Inflammatory macrophage (primary cell): ENCODE measurements at places on chromosomes 7 and 10.

GRCh38 chr10:114328874-114329273 lies 75.4 kb downstream of the AFAP1L2 start:
- DNase-seq = no peak

GRCh38 chr10:129171812-129172211 lies 295.2 kb upstream of the MGMT start:
- no peak for DNase-seq

GRCh38 chr7:128017862-128018845 lies 13.1 kb downstream of the LRRC4 start:
- no peak for DNase-seq

GRCh38 chr10:66277481-66277880 lies 648.4 kb upstream of the LRRTM3 start:
- DNase-seq = no peak

DNA sequence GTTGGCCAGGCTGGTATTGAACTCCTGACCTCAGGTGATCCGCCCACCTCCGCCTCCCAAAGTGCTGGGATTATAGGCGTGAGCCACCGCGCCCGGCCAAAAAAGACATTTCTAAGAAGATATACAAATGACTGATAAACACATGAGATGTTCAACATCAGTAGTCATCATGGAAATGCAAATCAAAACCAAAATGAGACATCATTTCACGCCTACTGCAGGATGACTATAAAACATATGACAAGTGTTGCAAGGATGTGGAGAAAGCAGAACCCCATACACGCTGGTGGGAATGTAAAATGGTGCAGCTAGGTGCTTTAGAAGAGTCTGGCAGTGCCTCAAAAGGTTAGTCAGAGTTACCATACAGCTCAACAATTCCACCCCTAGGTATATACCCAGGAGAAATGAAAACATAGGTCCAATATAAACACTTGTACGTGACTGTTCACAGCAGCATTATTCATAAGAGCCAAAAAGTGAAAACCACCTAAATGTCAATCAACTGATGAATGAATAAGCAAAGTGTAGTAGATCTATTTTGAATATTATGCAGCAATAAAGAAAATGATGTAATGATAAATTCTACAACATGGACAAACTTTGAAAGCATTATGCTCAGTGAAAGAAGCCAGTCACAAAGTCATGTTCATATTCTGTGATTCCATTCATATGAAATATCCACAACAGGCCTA lies 24.5 kb downstream of the TMEM209 start:
- DNase-seq = peak; percentile 85

DNA sequence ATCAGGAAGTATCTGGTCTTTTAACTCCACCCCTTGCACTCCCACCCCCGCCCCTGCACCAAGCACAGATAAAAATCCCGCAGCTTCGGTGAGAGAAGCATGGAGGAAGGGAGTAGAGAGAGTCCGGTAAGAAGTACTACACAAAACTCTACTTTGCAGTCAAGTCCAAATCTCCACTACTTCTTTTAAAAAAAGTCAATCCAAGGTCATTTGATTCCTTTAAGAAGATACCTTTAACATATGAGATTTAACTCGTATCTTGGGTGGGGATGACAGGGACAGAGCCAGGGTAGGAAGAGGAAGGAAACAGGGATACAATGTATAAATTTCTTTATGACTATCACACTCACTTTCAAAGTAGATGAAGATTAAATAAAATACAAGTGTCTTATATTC lies 132.1 kb downstream of the NRBF2 start:
- DNase-seq = peak; percentile 73

DNA sequence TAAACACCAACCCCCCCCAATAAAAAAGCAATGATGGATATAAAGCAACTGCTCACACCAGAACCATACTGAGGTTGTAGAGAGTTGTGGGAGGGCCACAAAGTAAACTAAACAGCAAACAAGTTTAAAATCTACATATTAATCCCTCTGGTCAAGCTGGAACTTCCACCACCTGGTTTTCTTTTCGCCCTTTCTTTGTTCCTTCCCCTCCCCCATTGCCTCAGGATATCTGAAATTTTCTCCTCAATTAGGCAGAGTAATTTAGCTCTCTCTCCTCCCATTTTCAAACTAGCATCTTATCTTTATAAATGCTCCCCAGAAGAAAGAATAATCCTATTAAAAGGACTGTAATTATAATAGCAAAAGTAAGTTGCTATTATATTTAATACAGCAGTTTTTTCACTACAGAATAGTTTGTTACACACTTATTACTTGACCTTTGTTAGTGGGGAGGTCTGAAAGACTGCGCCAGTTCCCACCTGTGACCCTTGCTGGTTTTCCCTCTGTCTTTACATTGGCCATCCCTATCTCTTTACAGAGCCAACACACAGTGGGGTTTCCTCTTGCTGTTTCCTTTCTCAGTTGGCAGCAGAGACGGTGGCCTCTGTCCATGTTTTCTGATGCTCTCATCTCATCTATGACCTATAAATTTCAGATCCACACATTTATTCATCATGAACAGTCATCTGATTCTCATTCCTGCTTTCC lies 235.4 kb downstream of the RNLS start:
- DNase-seq = no peak

GRCh38 chr7:1861799-1862458 lies 191.9 kb downstream of the ELFN1 start:
- no peak for DNase-seq

GRCh38 chr10:52769966-52770365 lies 2.6 kb downstream of the MBL2 start:
- no peak for DNase-seq

DNA sequence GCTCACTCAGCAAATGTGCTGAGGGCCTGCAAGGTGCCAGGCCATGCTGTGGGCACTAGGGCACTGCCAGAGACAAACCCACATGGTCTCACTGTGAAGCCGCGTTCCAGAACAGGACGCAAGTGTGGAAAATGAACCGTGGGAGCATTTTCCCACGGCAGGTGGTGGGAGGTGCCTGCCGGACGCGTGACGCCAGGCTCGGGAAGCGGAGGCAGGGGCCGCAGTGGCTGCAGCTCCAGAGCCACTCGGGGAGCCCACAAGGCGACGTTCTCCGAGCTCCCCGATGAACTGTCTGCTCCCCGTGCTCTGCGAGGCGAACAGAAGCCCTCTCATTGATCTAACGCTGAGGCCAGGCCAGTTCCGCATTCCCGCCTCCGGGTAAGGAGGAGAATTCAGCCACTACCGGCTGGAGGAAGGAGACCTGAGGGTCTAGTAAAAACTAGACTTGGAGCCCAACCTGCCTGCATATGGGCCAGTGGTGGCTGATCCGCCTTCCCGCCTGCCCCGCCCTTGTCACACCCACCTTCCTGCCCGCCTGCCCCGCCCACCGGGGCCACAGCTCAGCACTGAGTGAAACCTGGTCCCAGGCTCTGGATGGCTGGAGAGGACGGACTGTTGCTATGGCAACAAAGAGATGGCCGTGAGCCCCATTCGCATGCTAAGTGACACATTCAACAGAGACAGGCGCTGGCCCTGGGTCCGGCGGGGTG lies 13.1 kb downstream of the ADGRA1 start:
- no peak for DNase-seq

- DNase-seq = no peak
Measured at GRCh38 chr7:80207501-80207900, 72.9 kb downstream of the GNAI1 start.

DNA sequence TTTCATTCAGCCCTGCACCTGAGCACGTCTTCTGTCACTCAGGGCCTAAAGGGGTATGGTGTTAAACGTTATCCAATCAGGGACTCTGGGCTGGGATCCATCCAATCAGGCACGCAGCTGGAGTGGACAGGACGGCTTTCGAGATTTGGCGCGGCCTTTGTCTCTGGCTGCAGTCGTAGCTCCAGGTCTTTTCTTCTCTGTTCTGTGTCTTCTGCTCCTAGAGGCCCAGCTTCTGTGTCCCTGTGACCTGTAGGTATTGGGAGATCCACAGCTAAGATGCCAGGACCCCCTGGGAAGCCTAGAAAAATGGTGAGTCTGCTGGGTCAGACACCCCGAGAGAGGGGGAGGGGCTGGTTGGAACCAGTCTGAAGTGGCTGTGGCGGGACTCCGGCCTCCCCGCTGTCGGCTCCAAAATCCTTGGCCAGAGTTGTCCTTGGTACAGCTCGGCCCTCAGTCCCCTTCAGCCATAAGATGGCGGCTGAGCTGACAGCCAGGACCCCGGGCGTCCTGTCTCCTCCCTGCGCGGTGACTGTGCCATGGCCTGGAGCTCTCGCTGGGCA lies 11.7 kb upstream of the ZNF680 start:
- DNase-seq = no peak

DNA sequence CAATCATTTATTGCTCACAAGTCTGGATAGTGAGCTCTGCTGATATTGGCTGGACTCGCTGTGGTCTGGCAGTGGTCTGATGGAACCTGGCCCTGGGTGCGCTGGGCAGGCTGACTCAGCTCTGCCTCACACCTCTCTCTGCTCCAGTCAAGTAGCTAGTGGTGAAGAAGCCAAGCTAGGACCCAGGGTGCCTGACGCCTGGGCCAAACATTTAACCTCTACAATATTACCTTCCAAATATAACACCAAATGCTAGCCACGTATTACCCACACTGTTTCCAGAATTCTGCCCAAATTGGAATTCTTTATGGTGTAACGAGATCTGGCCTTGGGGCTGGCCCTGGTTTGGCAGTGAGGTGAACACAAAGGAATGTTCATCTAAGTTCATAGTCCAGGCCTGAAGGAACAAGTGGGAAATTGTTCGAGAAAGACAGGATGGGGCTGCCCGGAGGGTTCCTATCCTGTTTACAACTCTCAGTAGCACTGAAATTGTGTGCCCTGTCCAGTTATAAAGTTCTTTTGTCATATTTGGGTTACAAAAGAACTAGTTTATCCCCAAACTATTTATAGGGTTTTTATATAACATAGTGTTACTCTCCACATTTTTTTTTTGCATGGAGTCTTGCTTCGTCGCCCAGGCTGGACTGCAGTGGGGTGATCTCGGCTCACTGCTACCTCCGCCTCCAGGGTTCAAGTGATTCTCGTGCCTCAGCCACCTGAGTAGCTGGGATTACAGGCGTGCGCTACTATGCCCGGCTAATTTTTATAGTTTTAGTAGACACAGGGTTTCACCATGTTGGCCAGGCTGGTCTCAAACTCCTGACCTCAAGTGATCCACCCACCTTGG lies 16.3 kb downstream of the OR2AE1 start:
- DNase-seq = no peak

DNA sequence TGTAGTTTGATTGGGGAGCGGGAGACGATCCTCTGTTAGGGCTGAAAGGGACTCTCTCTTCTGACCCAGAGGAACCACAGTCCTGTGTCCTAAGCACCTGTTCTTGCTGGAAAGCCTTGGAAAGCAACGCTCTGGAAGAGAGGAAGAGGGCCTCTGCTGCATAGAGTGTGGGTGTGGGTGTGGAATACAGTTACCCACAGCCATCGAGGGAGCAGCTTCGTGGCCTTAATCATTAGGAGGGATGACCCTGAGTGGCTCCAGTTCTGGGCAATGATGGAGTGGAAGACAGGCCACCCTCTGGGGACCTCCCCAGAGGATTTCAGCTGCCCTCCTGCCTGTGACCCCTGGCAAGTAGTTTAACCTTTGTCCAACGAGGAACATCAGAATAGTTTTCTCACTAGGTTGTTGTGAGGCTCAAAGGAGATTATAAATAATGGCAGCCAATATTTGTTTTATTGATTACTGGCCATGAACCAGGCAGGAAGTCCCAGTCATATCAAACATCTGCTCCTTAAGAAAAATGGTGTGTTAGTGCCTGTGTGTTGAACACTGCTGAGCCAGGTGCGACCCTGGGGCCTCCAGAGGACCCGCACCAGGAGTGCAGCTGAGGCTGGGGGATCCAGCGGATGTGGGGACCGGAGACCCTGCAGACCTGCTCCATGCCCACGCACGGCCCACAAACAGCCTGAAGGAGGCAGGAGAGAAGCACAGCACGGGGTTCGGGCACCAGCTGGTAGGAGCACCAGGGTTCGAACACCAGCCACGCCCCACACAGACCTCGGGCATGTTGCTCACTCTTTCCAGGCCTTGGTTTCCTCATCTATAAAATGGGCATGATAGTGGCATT lies 35.6 kb downstream of the FAM241B start:
- no peak for DNase-seq

DNA sequence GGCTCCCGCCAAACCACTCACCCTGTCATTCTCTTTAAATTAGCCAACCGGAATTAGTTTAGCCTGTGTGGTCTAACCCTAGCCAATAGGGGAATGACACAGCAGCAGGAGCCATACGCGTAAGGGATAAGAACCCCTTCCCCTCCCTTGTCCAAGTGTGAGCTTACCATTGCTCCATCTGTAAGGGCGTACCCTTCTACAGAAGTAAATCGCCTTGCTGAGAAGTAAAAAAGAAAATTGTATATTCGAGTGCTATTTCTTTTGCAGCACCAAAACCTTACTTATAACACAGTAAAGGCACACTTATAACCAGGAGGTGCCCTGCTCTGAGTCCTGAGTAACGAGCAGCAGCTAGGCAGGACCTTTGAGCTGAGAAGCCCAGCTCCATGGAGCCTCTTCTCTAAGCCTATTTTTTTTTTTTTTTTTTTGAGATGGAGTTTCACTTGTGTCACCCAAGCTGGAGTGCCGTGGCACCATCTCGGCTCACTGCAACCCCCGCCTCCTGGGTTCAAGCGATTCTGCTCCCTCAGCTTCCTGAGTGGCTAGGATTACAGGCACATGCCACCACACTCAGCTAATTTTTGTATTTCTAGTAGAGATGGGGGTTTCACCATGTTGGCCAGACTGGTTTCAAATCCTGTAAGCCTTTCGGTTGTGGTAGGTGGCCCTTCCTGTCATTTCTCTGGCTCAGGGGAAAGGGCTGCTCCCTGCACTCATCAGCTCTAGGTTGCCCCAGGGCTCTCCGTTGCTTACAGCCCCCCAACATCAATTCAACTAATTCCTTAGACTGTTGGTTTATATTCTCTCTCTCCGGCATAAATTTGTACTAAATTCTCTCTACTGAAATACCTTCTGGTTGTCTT lies 73.3 kb downstream of the NSUN6 start:
- no peak for DNase-seq

DNA sequence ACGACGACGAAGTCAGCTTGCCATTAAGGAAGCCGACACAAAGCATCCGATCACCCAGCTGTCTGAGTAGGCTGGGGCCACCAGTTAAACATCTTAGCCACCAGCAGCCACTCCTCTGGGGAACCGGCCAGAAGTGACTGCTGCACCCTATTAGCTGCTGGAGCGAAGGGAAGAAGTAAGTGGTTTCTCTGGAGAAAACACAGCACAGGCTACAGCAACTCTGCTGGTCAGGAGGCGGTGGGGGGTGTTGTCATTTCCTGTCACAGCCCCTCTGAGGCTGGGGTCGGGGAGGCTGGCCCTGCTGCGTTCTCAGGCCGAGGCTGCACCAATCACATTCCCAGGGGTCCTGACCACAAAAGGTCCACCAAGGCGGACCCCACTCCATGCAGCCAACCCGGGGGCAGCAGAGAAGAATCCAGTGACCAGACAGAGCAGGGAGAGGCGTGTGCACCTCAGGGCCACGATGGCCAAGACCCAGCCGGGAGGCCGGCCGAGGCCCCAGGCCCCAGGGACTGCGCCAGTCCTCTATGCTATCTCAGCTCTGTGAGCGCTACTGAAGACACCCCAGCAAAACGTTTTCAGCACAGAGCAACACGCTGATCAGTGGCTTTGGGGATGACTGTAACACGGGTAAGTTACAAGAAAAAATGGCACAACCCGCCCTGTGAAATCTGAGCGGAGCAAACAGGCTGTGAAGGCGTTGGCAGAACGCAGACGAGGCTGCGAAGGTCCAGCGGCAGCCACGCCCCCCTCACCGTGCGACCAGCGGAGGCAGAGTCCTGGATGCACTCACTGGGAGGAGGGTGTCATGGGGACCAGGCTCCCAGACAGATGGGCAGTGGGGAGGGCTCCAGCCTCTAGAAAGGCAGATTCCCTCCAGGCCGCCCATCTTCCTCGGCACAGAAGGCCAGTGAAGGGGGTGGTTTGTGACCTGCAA lies 24.8 kb downstream of the STK32C start:
- DNase-seq = no peak

- DNase-seq = peak; percentile 27
Measured at GRCh38 chr10:110410329-110411046, 87.2 kb upstream of the DUSP5 start.
